Activated CD4-positive, alpha-beta T cell treated with anti-CD3 and anti-CD28 coated beads, Interleukin-10, Interleukin-2, amounts not matched to agents 100 ng/mL and 50 ng/mL, durations not matched to agents 16 hours and 8 hours (primary cell): ENCODE measurements at places on chromosomes 4 and X.

DNA sequence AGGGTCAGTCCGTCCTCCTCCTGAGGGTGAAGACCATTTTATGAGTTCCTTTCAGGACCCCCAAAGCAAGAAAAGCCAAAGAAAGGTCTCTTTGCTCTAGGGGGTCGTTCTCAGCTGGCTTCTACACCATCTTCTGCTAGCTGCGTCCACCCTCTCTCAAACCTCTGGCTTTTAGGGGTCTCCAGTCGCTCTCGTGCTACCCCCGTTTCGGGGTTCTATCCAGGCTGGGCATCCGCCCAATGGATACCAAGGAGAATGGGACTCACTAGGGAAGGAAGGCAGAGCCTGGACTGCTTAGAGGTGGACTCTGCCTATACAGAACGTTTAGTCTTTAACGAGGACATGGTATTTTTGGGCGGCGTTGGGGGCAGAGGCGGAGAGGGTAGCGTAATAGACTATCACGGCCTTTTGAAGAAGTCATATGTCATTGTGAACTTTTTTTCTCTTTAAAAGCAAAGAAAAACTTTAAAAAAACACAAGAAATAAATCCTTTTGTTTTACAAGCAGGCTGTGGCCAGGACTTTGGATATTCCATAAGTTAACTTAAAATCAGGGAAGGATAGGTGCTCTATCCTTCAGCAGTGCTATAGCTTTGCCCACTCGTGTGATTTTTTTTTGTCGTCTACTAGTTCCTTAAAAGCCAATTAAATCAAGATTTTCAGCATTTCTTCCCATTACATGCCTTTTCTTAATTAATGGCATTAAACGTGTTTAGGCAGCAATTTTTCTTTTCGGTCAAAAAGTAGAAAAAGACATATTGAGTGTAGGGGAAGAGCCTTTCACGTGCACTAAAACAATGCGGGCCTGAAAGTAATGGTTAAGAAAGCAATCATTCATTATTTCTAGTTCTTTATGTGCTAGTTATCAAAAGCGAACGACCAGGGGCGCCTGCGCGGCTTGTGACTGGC is 7.2 kb upstream of the PITX2 start:
- DNase-seq = no peak

GRCh38 chr4:3524349-3524748 is 7.9 kb downstream of the LRPAP1 start:
- DNase-seq = no peak

DNA sequence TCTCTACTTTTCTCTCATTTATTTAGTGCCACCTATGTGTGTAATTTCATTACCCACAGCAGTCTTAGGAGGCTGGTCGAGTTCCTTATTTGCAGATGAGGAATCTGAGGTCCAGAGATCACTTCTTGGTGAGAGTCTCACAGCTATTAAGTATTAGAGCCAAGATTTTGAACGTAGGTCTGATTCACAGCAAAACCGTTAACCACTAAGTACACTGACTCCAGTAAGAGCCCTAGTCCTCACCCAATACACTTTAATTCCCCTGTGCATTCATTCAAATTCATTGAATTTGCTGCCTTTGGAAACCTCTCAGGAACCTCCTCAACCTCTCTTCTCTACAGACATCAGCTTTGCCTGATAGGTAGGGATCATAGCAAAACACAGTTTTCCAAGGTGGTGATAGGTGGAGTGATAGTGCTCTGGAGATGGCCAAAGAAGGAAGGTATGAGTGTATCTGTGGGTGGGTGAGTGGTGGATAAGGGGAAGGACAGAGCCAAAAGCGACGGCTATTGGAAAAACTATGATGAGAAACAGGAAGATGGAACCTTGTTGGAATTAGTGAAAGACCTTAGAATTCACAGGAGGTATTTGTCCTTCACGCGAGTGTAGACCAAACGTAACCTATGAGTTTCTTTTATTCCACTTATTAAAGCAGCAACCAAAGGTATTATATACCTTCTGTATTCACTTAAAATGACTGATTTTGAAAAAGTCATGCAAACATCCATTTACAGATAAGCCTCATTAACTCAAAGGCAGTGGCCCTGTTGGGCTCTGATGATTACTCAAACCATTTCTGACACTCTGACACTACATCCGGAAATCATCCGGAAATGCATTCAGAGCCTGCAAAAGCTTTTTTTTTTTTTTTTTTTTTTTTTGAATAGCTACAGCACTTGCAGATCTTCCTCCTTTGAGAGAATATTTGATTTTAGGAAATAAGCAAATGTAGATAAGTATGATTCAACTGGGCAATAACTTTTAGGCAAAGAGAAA is 6.3 kb downstream of the FMR1 start:
- DNase-seq = peak; percentile 74

- no peak for DNase-seq
Measured at GRCh38 chr4:37522996-37523395, 163.2 kb downstream of the RELL1 start.

GRCh38 chr4:102734591-102735385 is 26.0 kb downstream of the MANBA start:
- DNase-seq = peak; percentile 48

GRCh38 chrX:4830880-4831557 is 1117.6 kb upstream of the PRKX start:
- DNase-seq = no peak

DNA sequence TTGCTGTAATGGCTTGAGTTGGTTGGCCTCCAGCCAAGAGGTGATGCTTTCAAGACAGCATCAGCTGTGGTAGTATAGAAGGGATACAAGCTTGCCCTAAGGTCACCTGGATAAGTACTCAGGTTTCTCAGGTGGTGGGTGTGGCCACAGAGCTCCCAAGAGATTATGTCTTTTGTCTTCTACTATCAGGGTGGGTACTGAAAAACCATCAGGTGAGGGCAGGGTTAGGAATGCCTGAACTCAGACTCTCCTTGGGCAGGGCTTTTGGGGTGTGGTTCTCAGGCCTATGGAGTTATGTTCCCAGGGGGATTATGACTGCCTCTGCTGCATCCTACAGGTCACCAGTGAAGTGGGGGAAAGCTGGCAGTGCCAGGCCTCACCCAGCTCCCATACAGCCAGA is 654.6 kb upstream of the GALNT7 start:
- no peak for DNase-seq
